ENCODE measurements at places on chromosomes 11 and 22.

GRCh38 chr22:42586381-42586780, 28.3 kb downstream of the POLDIP3 start:
- DNase-seq, result no peak

DNA sequence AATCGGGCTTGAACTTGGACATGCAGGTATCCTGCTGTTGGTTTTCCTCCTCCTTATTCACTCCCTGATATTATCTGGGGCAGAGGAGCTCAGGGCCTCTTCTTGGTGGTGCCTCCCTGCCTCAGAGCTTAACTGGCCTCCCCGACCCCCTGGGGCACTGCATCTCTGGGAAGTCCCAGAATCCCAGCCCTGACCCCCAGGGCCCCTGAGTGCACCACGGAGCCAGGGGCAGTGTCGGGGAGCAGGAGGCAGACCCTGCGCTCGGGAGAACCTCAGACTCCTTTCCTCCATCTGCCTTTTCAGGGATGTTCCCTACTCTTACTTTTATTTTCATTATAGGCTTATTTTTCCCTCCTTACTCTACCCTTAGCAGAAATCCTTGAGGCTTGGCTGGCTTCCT, 537.0 kb downstream of the BRD1 start:
- no peak for DNase-seq

GRCh38 chr22:45830531-45831245, 146.3 kb downstream of the WNT7B start:
- no peak for DNase-seq

- no peak for DNase-seq
Measured at GRCh38 chr11:69828276-69828970, 9.2 kb upstream of the FGF3 start.

DNA sequence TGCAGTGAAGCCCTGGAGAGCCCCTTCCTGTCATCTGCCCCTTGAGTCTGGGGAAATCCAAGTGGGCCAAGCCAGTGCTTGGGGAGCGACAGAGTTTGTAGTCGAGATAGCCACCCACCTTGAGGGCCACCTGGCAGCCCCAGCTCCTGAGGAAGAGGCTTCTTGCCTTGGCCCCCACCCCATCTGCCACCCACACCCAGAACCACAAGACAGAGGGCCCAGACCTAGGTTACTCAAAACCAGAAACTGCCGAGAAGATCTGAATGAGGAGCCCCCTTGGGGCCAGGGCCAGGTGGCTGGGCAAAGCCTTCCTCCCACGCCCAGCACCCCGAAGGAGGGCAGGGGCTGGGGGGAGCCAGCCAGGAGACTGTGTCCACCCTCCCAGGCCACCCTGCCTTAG, 18.8 kb upstream of the PRR5 start:
- no peak for DNase-seq

GRCh38 chr11:128580612-128581011, 6.7 kb downstream of the ETS1 start:
- no peak for DNase-seq

DNA sequence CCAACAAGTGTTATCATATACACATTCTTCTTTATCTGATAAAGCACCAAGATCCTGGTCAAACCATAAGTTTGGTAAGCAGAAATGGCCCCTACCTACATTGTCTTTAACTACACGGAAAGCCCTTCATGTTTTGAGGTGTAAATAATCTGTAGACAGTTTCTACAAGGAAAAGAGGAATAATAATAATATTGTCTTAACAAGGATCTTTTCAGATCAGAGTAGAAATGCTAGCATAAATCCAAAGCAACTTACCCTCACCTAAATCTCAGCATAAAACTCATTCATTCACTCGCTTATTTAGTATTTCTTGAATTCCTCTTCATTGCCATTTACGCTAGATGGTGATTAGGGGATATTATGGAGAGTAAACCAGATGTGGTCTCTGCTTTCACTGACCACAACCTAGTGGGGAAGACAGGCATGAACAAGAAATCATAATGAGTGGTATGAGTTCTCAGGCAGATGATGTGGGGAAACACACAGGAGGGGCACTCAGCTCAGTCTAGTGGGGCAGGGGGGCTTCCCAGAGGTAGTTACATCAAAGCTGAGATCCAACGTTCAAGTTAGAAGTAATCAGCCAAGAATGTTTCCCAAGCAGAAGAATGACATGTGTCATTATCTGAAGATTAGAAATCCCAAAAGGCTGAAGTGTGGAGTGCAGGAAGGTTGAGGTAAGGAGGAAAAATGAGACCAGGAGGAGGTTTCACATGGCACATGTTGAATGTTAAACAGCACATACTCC, 65.4 kb upstream of the ZC3H12C start:
- no peak for DNase-seq

GRCh38 chr22:23285236-23285635, 104.9 kb downstream of the BCR start:
- DNase-seq, result no peak

GRCh38 chr11:1597331-1597993, 632 bp downstream of the KRTAP5-2 start:
- DNase-seq, result no peak

DNA sequence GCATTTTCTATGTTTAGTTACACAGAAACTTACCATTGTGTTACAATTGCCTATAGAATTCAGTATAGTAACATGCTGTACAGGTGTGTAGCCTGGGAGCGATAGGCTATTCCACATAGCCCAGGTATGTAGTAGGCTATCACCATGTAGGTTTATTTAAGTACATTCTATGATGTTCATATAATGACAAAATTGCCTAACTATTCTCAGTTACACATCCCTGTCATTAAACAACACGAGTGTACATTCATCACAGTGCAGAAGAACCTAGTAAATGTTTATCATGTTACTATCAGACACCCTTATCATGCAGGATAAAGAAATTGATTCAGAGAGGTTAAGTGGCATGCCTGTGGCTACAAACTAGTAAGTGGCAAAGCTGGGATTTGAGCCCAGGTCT, 28.4 kb upstream of the BMAL1 start:
- DNase-seq, result no peak

DNA sequence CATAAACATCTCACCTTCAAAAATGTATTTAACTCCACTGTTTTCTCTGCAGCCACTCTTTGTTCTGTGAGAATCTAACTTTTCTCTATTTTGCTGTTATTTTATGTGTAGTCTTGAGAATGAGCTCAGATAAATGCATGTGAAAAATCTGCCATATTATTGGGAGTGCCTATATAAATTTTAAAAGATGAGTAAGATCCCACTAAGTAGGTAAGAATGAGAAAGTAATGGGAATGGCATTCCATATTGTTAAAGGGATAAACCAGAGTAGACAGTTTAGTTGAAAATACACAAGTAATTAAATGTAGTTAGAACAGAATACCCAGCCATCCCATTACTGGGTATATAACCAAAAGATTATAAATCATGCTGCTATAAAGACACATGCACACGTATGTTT, 817.2 kb downstream of the FAM181B start:
- DNase-seq, result no peak

DNA sequence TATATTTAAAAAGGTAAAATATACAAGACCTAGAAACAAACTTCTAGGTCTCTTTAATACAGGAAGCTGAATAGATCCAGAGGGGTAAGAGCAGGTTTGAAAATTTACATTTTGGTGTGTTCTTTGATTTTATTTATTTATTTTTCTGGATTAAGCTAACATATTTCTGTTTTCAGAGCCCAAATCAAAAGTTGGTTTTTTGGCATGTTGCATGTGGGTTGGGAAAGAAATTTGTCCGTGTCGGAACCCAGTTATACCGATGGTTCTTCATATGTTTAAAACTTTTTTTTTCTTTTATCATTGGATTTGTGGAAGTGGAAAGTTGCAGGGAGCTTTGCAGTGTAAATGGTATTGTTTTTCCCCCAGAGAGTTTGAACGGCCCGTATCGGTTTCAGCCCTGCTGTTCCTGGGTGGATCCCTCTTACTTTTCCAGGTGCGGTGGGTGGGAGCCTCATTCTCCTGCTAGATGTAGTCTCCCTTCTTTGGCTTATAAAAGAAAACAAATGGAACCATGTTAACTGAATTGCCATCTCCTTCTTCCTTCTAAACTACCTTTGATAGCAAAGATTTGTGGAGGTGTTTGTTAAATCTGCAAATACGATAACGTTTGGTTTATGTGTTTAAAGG, 746 bp downstream of the CTNND1 start:
- DNase-seq, result no peak

DNA sequence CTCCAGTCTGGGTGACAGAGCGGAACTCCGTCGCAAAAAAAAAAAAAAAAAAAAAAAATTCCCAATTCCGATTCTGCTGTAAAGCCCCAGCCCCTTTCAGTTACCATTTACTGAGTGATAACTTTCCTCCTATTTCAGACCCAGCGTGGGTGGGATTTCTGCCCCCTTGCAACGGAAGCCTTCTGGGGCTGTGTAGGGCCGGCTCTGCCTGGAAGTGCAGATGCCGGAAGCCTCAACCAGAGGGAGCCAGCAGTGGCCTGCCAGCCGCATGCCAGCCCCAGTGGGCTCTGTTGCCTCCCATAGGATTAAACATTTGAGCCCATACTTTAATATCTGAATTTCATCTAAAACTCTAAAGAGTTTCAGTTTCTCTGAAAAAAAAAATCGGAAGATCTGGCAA, 60.0 kb upstream of the NUP50 start:
- DNase-seq, result no peak

DNA sequence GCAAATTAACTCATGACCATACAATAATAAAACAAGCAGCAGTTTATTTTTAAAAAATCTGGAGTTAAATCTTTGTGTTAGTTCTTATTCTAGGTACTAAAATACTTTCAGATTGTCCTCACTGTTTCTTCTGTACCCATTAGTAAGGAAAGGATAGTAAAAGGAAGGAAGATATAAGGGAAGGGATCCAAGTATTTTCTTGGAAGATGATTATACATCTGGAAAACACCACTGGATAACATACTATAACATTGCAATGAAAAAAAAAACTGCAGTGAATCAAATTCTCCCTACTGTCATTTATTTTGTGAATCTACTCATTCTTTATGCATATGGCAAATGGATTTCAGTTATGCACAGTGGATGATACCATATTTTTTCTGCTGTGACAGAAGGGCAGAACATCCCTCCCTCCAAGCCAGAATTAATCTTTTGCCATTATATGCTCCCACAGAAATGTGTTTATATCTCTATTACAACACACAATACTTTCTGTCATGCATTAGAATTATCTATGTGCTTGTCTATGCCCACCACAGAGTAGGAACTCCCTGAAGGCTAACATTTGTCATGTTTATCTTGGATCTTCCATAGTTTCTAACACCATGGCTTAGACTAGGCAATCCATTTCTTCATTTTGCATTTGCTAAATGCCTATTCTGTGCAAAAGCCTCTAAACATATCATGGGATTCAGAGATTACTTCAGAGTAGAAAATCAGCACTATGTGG, 282.3 kb upstream of the CTSC start:
- no peak for DNase-seq

DNA sequence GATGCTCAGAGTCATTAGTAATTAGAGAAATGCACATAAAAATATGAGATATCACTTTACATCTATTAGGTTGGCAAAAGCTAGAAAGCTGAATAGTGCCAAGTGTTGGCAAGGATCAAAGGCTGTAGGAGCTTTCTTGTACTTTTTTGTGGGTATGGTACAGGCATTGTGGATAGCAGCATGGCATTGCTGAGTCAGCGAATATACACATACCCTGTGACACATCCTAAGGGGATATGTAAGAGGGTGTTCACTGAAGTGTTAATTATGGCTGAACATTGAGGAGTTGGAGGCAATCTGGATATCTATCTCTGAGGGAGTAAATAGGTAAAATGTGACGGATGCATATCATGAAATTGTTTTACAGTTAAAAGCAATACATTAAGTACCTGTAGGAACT, 27.0 kb upstream of the IL18BP start:
- no peak for DNase-seq

- DNase-seq, result no peak
Measured at GRCh38 chr22:25706197-25706596, 35.8 kb upstream of the MYO18B start.

DNA sequence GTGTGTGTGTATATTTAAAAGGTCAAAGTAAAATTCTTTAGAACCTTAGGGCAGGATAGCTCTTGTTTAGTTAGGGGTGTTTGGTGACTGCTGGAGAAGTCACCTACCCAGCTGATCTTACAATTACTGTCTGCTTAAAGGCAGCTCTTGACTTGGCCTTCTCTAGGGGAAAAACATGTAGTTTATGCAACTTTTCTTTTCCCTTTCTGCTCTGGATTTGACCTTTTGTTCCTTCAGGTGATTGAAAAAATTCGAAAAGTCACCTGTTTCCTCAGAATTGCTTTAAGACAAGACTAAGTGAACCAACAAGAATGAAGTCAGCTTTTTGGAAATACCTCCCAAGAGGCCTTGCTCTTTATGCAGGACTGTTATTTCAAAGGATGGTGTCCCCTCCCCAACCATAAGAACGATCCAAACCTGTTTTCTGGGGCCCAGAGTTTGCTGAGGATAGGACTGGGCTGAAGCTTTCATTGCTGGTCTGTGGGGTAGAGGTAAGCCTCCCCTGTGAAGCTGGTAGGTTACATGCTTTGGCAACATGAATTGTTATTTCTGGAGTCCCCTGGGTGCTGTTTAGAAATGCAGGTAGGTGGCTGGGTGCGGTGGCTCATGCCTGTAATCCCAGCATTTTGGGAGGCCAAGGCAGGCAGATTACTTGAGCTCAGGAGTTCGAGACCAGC, 111.2 kb downstream of the PTPRJ start:
- DNase-seq, result no peak

DNA sequence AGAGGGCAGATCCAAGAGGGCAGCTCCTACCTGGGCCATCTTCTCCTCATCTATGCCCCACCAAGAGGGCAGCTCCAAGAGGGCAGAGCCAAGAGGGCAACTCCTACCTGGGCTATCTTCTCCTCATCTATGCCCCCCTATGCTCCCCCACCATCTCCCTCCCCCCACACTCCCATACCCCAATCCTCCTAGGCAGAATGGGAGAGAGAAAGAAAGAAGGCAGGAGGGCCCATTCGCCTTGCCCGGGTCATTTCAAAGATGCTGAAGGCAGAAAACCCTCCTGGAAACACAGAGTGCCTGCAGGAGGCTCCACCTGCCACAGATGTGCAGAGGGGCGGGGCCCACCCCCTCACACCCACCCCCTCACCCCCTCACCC, 78.5 kb downstream of the BUD13 start:
- no peak for DNase-seq
